ENCODE measurements at places on chromosomes 5 and 9. TPM values are rescaled to one million over a fixed set of nuclear protein-coding genes. Genes with fewer than 3 reads are reported as not detected.

The CD72 gene
- 1.3 TPM for total RNA-seq

- DNase-seq = no peak
These were observed 146.8 kb upstream of the ADAMTSL1 start for GRCh38 chr9:18327121-18327520.

The ANKRD31 gene
- 0.59 TPM for total RNA-seq

GRCh38 chr9:120917929-120918762 is 8.4 kb downstream of the TRAF1 start:
- no peak for DNase-seq

- DNase-seq = no peak
These were observed 30.3 kb downstream of the SLC25A46 start for GRCh38 chr5:110769000-110769681.

- DNase-seq = no peak
These were observed 28.1 kb downstream of the MRPL22 start for GRCh38 chr5:154968953-154969352.

The FSTL4 gene
- total RNA-seq = 6.0 TPM

DNA sequence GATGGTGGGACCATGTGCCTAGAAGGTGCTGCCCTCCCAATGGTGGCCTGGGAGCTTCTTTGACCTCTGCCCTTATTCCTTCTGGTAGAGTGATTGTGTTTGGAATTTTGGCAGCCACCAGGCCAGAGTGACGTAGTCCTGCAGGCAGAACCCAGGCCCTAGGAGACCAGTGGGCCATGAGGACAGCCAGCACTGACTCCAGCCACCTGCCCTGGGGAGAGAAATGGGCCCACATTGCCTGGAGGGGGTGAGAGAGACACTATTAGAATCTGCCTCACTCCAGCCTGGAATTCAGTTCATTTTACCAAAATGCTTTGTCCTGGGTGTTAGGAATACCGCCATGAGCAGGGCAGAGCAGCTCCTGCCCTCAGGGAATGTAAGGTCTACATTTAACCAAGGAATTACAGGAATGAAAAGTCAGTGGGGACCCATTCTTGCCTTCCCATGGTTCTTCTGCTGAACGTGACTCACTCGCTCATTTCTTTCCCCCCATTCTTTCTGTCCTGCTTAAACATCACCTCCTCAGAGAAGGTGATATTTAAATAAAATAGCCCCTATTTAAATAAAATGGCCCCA is 5.5 kb upstream of the COL27A1 start:
- no peak for DNase-seq

The CDKN2B gene
- total RNA-seq = 0.79 TPM

GRCh38 chr9:17906176-17906840 is 327.4 kb downstream of the SH3GL2 start:
- peak; percentile 76 for DNase-seq

DNA sequence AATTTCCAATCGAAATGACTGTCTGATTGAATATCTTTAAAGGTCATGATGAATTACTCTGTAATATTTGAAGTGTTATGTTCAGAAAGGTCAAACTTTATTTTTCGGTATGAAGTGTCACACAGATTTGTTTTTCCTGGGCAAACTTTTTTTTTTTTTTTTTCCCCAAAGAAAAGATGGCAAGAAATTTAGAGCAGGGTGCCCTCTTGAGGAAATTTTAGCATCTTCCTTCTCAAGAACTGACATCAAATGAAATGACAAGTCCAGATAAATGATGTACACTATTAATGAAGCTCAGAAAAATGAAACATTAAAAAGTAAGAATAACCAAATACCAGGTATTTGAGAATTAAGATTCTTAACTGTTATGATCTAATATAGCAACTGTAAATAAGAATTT is 123.6 kb downstream of the INVS start:
- no peak for DNase-seq

DNA sequence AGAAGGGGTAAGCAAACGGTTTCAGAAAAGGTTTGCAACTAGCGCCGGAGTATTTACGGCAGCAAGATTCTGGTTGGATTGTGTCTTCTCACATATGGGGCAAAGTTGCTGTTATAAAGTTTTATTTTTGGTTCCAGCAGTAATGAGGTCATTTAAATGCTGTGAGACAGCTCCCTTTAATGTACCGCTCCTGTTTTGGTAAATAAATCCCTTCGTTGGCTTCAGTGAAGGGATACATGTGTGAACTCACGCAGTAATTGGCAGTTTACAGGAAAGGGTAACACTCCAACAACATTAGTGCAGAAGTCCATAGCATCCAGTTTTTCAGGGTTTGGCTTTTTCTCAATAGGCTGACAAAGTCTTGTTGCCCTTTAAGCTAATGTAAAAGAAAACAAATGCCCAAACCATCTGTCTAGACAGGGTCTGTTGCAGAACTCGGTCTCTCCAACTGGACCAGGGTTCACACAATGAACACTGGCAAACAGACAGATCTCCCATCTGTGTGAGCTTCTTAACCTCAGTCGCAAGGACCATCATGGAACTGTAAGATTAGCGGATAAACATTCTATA is 184.0 kb downstream of the GOLPH3 start:
- DNase-seq = peak; percentile 79

GRCh38 chr5:180172447-180173197 is 36.4 kb downstream of the RASGEF1C start:
- DNase-seq = no peak

The EMB gene
- 39.1 TPM for total RNA-seq

DNA sequence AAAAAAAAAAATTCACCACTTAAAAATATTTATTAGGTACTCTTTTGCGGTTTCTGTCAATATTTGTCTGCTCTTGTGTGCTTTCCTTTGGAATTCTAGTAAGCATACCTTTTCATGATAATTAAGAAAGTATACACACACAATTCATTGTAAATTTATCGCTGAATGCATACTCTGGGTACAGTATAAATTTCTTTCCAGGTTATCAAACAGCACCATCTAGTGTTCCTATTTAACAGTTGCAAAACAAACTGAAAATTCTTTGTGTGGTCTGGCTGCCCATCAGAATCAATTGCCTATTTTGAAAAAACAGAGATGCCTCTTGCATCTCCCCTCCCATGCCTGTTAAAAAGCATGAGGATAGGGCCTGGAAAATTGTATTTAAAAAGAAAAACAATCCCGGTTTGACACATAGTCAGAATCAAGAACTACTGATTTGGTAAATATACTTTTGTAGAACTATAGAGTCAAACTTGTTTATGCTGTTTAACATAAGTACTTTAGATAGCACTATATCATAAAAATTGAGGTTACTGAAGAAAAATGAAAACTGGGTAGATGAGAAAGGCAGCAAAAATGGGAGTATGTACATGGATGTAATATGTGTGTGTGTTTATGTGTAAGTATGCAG is 16.2 kb downstream of the PGGT1B start:
- peak; percentile 23 for DNase-seq

DNA sequence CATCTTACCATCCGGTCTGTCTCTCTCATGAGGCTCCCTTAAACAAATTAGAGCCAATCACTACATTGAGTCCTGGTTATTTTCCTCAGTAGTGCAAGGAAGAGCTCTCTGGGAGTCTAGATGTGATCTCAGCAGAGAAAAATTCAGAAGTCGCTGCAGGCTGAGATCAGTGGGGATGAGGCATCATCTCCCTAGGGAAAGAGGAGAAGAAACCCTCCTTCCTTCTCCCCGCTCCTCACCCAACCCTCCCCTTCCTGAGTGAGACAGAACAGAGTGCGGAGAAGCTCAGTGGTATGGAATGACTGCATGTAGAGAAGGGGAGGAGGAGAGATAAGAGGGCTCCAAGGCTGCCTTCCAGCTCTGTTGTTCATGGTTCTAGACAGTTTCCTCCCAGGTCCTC is 80.5 kb downstream of the PAPPA start:
- peak; percentile 7 for DNase-seq

- DNase-seq = no peak
These were observed 81.7 kb downstream of the ALDH7A1 start for GRCh38 chr5:126513302-126513701.

DNA sequence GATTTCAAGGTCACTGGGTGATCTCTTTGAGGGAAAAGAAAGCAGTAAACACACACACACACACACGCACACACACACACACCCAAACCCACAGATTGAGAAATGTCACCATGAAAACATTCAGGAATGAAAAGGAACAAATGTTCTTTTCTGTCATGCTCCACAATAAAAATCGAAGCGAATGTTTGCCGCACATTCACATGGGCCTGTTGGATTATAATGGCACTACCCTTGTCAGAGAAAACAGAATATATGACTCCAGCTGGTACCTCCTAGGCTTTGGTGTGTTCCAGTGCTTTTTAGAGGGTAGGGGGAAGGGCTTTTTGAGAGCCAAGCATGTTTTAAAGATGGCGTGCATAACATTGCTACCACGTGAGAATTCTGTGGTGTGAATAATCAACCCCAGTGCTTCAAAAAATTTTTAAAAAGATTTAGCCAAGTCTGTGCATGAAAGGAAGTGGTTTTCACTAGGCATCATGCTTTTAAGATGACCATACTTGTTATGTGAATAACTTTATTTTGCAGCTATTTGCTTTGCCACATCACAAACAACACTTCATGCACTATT is 120.8 kb upstream of the ZNF608 start:
- peak; percentile 71 for DNase-seq

DNA sequence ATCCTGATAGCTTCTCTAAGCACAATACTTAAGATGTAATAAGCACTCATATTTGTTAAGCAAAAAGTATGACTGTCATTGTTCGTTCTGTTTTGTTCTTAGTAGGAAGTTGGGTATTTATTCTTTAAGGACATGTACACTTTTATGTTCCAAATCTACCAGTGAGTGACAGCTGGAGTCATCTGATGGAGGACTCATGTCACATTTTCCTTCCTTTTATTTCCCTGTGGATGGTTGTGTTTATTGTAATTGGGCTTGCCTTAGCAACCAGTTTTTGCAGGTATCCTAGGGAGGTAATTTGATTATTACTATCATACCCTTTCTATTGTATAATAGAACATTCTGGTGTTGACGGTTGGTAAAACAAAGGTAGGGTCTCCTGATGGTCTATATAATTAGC is 145.7 kb downstream of the ZSWIM6 start:
- no peak for DNase-seq

- no peak for DNase-seq
These were observed 26.7 kb upstream of the FCN1 start for GRCh38 chr9:134944351-134944802.

GRCh38 chr9:97864396-97864795 is 11.4 kb downstream of the FOXE1 start:
- DNase-seq = no peak

All from spinal cord (tissue), 10 donors.